ENCODE measurements at places on chromosomes 6 and 20. TPM values are rescaled to one million over a fixed set of nuclear protein-coding genes. Genes with fewer than 3 reads are reported as not detected.

DEFB124 gene
- not detected for polyA plus RNA-seq

TAB2 gene
- 31.6 TPM for polyA plus RNA-seq

VGLL2 gene
- not detected for polyA plus RNA-seq

SLC13A3 gene
- polyA plus RNA-seq = 0.09 TPM

HUS1B gene
- polyA plus RNA-seq = 4.0 TPM

AIF1 gene
- 4.7 TPM for polyA plus RNA-seq

GABRR1 gene
- polyA plus RNA-seq = not detected

PROKR2 gene
- polyA plus RNA-seq = not detected

STX11 gene
- 14.6 TPM for polyA plus RNA-seq

FERMT1 gene
- polyA plus RNA-seq = not detected

COX4I2 gene
- polyA plus RNA-seq = not detected

NR2E1 gene
- polyA plus RNA-seq = not detected
